ENCODE measurements at places on chromosomes 13 and 19. TPM values are rescaled to one million over a fixed set of nuclear protein-coding genes. Genes with fewer than 3 reads are reported as not detected.

GRCh38 chr13:100458673-100459072 is 129.9 kb downstream of the GGACT start:
- DNase-seq, result no peak

GRCh38 chr13:62635161-62635560 is 1219.5 kb upstream of the PCDH20 start:
- DNase-seq, result no peak

DNA sequence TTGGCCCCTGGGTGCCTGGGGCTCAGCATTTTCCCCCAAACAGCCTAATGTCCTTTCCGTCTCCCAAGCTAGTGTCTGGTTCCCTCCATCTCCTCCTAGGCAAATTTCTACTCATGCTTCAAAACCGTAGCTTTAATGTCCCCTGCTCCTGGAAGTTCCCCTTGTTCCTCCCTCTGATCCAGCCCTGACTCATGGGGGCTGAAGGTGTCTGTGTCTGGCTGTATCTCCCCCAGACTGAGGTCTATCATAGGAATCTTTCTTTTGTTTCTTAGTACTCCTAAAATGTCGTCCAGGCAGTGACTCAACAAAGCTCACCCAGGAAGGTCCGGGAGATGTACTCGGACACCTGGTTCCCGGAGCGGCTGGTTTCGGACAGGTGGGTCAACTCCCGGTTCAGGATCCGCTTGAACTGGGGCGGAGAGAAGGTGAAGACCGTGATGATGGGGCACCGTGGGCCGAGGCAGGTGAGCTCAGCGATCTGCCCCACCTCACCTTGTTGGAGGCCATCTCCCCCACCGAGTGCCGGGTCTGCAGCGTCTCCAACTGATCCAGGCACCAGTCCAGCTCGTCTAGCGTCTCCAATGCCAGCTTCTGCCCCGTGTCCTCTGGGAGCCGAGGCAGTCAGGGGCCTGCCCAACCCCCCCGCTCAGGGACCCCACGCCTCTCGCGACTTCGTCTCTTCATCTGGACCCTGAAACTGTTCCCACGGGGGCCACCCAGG is 6.2 kb downstream of the PDE4C start:
- no peak for DNase-seq

DNA sequence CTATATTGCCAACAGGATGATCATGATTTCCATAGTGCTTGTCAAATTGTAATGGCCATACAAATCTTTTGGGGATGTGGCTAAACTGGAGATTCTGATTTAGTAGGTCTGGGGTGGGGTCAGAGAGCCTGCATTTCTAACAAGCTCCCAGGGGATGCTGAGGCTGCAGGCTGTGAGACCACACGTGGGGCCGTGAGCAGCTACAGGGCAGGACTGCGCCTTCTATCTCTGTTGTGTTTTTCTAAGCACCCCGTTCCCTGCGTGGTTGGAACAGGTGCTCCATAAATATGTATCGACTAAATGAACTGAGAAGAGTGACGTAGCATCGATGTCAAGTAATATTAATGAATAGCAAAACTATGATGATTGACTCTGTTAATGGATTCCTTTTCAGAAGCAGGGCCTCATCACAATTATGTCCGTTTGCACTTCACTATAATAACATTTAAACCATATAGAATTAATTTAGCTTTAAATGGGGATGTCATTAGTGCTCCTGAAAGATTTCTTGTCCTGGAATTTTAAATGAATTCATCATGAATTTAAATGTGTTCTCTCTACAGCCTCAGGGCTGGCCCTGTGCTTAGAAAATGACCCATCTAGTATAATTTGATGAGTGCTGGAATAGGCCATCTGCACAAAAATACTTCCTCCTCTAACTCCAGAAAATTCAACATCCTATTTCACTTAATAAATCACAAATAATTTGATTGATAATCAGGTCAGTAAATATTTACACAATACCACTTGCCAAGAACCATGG is 51.7 kb upstream of the SIAH3 start:
- DNase-seq, result no peak

GRCh38 chr13:80865329-80865728 is 524.4 kb upstream of the SPRY2 start:
- DNase-seq, result no peak

Gene TRMT1
- 28.7 TPM for total RNA-seq

Gene SLC7A10
- not detected for total RNA-seq
